ENCODE measurements at places on chromosomes 2 and 18.

GRCh38 chr18:62538881-62539280 lies 16.1 kb downstream of the ZCCHC2 start:
- no peak for DNase-seq

DNA sequence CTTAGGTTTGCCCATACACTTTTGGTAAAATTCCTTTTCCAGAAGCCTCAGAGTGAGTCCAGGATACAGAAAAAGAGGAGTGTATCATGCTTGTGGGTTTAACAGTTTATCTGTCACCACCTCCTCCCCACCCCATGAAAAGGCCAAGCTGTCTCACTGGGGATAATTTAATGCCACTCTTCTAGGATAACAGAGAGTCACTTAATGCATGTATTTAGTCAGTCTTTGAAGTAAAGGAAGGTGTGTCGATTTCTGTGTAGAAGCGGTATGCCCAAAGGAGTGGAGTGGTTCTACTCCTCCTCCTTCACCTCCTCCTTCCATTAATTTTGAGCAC lies 116.4 kb downstream of the QPCT start:
- DNase-seq: no peak

GRCh38 chr18:9428862-9429661 lies 46.3 kb upstream of the RALBP1 start:
- no peak for DNase-seq

GRCh38 chr2:192675681-192676080 lies 480.9 kb upstream of the TMEFF2 start:
- no peak for DNase-seq

GRCh38 chr2:12549641-12550040 lies 167.1 kb upstream of the TRIB2 start:
- no peak for DNase-seq

GRCh38 chr2:102070058-102070642 lies 72.4 kb upstream of the IL1R1 start:
- no peak for DNase-seq

DNA sequence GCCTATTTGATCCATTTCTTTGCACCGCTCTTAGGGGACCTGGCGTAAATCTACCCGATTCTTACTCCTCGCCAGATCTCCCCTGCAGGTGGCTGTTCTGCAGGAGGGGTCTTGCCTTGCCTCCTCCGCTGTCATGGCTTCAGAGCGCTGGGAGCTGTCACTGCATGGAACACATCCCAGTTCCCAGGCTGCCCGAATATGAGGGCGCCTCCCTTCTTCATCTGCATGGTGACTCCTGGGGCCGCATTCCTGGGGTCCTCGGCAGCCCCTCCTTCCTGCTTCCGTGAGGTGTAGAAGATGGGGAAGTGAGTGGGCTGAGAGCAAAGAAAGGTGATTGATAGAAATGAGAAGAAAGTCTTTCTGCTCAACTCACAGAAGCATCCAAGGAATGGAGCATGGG lies 27.3 kb upstream of the COPS8 start:
- DNase-seq: no peak

- DNase-seq: no peak
Observed at GRCh38 chr2:172415865-172416183, 11.6 kb upstream of the ITGA6 start.

- DNase-seq: no peak
Observed at GRCh38 chr2:227826563-227826962, 12.9 kb downstream of the CCL20 start.

DNA sequence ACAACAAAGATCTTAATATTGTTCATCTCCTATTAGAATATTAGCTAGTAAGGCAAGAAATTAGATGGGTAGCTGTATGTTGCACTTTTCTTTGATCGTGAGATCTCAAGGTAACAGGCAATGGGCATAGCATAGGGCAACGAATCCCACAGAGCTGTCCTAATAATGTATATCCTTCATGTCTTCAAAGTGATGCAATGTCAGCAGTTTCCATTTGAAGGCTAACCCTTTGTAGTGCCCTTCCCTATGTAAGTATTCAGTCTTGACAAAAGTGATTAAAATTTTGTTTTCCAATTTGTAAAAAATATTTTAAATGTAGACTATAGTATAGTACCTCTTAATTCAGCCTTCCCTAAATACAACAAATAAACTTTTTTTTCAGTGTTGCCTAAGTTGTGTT lies 112.5 kb downstream of the PKP4 start:
- DNase-seq: no peak

GRCh38 chr18:62585274-62586150 lies 62.7 kb downstream of the ZCCHC2 start:
- DNase-seq: no peak

- DNase-seq: no peak
Observed at GRCh38 chr18:37458697-37459096, 106.9 kb downstream of the CELF4 start.

- DNase-seq: no peak
Observed at GRCh38 chr2:30964334-30965005, 157.2 kb upstream of the CAPN13 start.

- DNase-seq: no peak
Observed at GRCh38 chr2:173119069-173119807, 43.6 kb downstream of the MAP3K20 start.

DNA sequence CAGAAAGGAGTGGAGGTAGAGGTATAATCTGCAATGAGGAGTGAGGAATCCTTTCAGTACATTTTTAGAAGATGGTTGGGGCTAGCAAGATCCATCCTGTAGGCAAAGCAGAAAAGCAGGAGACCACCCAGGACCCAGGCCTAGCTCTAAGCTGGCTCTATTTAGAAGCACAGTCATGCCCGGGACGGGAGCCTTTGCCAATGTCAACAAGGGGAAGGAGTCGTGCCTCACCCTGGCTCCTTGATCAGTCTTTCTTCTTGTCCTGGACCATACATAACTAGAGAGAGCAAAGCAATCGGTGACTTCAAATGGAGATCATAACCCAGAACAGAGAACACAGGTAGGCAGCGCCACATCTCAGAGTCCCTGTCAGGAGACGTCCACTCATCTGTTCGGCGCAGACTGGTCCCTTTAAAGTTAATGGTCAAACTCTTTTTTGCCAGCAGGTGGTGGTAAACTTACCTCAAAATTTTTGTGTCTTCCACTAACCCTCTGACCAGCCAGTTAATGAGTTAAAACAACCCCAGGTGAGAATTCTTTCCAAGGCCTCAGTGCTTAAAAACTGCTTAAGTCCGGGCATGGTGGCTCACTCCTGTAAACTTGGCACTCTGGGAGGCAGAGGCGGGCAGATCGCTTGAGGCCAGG lies 8.0 kb downstream of the MC5R start:
- no peak for DNase-seq

GRCh38 chr18:63040788-63041410 lies 278.7 kb downstream of the BCL2 start:
- DNase-seq: no peak

- no peak for DNase-seq
Observed at GRCh38 chr2:13034861-13035260, 318.1 kb downstream of the TRIB2 start.

- DNase-seq: no peak
Observed at GRCh38 chr2:233464056-233464455, 102.5 kb downstream of the USP40 start.

GRCh38 chr18:78860117-78860516 lies 119.5 kb upstream of the SALL3 start:
- DNase-seq: no peak

GRCh38 chr2:147521936-147522335 lies 322.9 kb upstream of the ACVR2A start:
- DNase-seq: no peak

- DNase-seq: peak; percentile 33
Observed at GRCh38 chr2:71923887-71924533, 223.7 kb downstream of the CYP26B1 start.

GRCh38 chr2:79713131-79713785 lies 200.4 kb downstream of the CTNNA2 start:
- DNase-seq: no peak

GRCh38 chr2:25109822-25110221 lies 58.6 kb downstream of the POMC start:
- no peak for DNase-seq

DNA sequence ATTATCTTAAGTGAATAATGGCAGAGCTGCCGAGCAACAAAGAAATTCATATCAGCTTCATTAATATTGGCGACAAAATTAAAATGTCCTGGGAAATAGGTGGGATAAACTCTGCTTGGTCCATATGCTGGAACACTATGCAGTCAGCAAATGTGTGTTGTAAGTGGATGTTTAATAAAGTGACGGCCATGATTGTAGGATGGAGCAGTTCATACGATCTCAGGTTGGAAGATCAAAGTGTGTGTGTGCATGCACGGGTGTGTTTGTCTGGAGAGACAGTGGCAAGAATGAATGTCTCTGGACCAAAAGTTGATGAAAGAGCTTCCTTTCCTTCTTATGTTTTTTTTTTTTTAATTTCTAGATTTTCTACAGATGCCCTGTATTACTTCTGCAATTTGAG lies 14.8 kb downstream of the TWIST2 start:
- DNase-seq: no peak

DNA sequence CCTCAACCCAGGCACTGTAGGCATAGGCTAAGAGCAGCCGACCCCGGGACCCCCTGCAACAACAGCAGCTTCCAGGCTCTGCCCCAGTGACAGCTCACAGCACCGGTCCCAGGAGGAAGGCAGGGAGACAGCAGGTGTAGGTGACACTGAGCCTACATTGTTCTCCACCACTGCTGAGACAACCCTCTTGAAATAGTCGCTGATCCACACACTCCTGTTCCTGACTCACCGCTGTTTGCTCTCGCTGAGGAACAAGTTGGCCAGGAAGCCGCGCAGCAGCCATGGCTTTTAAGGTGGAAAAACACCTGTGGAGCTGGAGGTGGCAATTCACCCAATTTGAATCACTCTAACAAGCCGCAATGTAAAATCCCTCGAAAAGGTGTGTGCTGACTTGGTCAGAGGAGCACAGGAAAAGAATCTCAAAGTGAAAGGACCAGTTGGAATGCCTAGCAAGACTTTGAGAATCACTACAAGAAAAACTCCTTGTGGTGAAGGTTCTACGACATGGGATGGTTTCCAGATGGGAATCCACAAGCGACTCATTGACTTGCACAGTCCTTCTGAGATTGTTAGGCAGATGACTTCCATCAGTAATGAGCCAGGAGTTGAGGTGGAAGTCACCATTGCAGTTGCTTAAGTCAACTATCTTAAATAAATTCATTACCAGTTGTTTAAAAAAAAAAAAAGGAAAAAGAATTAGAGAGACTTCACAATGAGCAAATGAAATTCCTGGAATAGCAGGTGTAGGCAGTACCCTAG lies 167.5 kb downstream of the ARL4C start:
- DNase-seq: no peak

GRCh38 chr18:398935-399630 lies 101.4 kb downstream of the COLEC12 start:
- DNase-seq: no peak

DNA sequence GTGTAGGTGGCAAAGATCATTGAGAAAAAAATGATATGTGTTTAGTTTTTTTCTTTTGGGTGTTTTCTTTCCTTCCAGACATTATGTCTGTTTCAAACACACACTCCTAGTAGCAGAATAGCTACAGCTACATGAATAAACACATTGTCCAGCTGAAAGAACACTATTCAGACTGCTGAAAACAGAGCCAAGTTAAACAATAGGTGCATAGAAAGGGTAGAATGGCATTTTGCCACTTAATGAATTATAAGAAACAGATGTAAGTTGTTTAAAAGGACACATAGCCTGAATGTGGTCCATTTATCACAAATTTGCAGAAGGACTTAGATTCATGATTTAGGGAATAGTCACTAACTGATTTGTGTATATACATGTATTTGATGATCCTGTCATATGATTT lies 20.1 kb downstream of the CTLA4 start:
- DNase-seq: no peak

- no peak for DNase-seq
Observed at GRCh38 chr2:71671203-71671854, 218.0 kb downstream of the DYSF start.

DNA sequence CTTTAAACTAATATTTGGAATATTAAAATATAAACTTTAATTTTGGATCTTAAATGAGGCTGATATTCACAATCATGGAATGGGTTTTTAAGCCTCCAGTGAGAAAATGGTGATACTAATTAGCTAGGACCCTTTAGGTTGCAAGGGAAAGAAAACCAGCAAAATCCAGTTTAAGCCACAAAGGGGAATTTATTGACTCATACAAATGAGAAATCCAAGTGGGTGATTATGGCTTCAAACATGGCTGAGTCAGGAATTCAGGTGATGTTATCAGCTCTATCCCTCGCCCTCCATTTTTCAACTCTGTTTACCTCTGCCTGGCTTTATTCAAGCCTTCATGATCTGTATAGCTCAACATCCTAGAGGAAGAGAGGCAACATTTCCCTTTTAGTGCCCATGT lies 75.3 kb upstream of the DLX2 start:
- no peak for DNase-seq

DNA sequence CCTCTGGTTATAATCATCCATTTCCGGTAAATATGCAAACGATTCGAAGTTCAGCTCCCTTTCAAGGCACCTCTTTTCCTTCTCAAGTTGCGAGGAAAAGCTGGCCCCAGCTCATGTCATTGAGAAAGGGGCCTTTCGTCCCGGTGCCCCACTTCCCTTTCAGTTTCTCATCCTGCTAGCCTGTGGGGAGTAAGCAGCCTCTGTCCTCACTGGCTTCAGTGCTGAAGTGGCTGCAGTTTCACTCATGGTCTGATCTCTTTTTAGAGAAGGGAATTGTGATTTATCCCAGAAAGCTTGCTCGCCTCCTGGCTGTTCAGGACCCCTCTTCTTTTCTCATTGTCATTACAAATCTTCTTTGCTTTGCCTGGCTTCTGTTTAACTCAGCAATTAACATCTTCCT lies 207.5 kb downstream of the NR4A2 start:
- DNase-seq: no peak

DNA sequence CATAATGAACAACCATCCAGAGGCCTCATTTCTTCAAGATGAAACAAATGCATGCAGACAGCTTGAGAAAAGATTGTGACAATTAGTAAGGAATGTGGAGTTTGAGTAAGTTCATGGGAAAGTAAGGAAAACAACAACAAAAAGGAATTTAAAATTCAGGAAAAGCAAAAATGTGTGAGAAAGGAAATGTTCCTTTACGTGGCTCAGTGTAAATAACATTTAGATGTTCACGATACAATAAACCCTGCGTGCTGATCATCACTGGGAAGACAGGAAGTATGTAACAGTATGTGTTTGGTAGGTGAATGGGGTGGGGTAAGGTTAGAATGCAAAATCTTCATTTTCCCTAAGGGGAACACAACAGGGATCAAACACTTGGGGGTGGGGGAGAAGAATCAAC lies 72.7 kb downstream of the TRIP12 start:
- no peak for DNase-seq

GRCh38 chr2:75503048-75503607 lies 57.6 kb downstream of the EVA1A start:
- no peak for DNase-seq
